Cortex of kidney (tissue), 1 donor: ENCODE measurements at places on chromosomes 5 and 9.

GRCh38 chr9:99085949-99086948 is 18.7 kb upstream of the TGFBR1 start:
- DNase-seq, result no peak

DNA sequence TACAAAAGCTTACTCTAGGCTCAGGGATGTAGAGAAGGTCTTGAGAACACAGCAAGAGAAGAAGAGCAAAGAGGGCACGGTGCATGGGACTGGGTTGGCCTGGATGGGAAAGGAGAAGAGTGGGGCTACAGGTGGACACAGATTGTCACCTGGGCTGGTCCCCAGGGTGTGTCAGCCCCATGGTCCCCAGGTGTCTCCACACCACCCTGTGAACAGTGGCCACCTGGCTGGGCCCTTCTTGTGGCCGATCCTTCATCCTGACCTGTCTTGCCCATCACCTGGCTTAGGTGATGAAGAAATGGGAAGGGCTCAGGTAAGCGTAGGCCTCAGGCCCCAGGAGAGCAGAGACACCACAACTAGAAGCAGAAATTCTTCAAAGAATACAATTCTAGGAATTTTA is 188.9 kb downstream of the TENT4A start:
- no peak for DNase-seq

DNA sequence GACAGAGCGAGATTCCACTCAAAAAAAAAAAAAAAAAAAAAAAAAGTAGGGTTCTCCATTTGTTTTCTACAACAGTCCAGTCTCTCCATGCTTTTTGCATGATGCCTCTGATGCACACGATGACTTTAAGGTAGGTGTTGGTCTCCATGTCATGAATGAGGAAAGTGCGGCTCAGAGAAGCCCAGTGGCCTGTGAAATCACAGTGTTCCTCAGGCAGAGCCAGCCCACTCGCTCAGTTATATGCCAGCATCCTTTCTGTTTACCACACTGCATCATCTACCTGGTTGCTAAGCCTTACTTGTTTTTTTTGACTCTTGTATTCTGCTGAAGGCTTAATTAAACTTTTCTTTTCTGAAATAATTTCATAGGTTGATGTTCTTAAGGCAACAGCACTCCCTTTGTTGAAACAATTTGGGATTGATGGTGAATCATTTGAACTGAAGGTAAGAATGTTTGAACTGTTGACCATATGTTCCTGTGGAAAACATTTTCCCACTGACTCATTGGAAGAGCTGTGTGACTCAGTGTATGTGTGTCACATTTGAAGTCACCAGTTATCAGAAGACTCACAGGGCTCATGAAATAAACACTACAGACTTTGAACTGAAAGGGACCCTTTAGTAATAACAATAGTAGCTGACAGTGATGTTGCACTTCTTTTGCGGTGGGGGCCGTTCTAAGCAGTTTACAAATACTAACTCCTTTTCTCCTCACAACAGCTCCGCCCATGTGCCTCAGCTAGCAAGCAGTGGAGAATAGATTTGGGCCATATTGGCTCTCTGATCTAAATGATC is 40.2 kb downstream of the RCL1 start:
- no peak for DNase-seq

GRCh38 chr5:105868038-105868780 is 1802.5 kb downstream of the EFNA5 start:
- DNase-seq, result no peak

DNA sequence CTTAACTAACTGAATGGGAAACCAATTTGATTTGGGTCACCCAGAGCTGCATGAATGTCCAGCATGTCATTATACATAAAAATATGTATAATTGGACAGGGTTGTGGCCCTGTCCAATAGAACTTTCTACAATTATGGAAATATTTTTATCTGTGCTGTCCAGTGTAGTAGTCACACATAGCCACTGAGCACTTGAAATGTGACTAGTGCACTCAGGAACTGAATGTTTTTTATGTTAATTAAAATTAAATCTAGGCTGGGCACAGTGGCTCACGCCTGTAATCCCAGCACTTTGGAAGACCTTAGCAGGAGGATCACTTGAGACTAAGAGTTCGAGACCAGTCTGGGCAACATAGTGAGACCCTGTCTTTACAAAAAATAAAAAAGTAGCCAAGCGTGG is 18.6 kb downstream of the GARNL3 start:
- no peak for DNase-seq

DNA sequence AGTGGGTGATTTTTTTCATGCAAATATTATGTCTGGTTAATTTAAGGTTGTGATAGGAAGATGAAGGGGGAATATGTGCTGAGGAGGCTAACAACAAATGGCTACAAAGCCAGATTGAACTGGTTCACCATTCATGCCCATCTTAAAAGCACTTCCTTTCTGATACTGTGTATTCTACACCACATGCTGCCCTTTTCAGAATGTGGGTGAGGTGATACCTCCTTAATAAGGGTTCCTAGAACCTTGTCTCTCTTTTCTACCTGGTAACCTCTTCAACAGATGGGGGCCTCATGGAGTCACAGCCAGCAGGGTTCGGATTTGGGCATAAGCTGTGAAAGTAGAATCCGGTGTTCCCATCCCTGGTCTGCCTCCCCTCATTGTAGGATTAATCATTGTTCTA is 1064.0 kb upstream of the SEMA6A start:
- DNase-seq, result no peak

DNA sequence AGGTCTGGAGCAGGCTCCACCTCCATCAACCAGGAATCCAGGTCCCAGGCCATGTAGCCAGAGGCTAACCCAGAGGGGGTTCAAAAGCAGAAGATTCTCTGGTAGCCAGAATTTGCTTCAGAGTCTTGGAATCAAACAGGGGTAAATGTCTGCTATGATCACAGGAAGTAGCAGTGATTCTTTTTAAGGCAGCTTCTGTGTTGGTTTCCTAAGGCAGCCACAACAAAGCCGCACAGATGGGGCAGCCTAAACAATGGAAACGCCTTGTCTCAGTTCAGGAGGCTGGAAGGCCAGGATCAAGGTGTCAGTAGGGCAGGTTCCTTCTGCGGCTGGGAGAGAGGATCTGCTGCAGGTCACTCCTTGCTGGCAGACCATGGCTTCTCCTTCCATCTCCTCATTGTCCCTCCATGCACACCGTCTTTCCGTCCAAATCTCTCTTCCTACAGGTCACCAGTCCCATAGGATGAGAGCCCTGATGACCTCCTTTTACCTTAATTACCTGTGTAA is 167.3 kb downstream of the ROR2 start:
- no peak for DNase-seq

- no peak for DNase-seq
These were observed 53.3 kb downstream of the PDE4D start for GRCh38 chr5:59840200-59840601.

DNA sequence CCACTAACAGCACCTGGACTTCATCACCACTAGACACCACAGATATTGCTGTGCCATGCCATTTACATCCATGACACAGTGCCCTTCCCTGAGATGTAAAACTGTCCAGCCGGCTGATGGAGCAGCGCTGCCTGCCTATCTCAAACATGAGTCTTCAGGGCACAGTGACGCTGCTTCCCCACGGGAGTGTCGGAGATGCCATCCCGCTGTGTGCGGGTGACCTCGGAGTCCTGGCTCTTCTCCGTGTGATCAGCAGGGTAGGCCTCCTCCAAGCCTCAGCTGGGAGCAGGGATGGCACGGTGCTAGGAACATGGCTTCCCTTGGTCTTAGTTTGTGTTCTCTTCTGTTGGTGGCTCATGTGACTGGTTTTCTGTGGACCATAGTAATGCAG is 130.3 kb upstream of the FAM120A start:
- no peak for DNase-seq

GRCh38 chr5:73188764-73189531 is 16.0 kb downstream of the TMEM174 start:
- no peak for DNase-seq

- DNase-seq, result no peak
These were observed 111.2 kb upstream of the IER5L start for GRCh38 chr9:129289131-129289731.

DNA sequence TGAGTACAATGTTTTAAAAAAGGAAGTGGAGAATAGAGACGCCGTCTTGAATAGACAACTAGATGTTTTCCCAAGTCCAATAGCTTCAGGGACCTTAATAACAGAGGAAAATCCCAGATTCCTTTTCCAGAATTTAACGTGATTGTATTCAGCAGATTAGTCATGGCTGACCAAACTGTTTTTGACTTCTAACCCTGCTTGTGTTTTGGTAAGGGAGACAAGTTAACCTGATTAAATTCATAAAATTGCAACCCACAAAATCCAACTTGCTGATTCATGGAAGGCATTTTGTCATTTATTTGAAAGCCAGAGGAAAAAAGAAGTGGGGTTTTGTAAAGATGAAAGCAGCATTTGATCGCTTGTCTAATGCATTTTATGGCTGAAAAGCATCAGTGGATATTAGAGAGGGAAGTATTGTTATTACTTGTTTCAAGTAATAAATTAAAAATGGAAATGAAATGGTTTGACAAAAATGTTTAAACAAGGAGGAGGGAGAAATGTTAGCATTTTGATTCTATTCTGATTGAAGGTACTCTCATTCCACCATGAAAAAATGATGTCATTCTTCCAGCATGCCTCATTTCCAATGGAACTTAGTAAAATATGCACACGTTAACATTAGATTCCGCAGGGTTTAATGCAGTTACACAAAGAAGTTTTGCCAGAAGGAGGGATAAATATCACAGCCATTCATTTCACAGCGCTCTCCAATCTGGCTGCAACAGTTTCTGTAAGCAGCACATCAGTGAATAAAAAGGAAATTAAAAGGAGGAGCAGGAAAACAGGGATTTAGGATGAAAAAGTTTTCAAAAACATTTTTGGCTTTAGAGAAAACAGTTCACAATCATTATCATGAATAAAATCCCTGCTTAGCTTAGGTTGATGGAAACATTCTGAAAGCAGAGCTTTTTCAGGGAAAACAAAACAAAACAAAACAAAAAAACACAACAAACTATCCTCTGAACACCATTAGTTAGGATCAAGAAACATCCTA is 314.7 kb downstream of the PRR16 start:
- DNase-seq, result no peak

GRCh38 chr5:60740322-60740721 is 40.4 kb upstream of the DEPDC1B start:
- DNase-seq, result no peak
